ENCODE measurements at places on chromosomes 5 and 9.

DNA sequence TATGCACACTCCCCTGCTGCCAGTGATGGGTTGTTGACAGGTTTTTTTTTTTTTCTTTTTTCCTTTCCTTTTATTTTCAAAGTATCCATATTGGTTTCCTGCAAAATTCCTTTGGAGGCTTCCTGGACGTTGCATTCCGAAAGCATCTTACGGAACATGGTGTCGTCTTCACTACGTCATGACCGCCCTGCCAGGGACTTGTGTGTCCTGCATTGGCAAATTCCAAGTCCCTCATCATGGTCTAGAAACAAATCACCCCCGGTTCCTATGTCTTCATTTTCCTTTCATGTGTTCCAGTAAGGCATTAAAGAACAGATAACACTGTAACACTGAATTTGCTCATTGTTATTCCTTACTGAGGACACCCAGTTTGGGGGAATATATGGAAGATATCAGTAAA, 35.0 kb upstream of the ADAMTSL1 start:
- DNase-seq: no peak

- no peak for DNase-seq
Measured at GRCh38 chr5:83726912-83727311, 6.3 kb upstream of the HAPLN1 start.

- no peak for DNase-seq
Measured at GRCh38 chr9:127628758-127629467, 16.8 kb downstream of the STXBP1 start.

DNA sequence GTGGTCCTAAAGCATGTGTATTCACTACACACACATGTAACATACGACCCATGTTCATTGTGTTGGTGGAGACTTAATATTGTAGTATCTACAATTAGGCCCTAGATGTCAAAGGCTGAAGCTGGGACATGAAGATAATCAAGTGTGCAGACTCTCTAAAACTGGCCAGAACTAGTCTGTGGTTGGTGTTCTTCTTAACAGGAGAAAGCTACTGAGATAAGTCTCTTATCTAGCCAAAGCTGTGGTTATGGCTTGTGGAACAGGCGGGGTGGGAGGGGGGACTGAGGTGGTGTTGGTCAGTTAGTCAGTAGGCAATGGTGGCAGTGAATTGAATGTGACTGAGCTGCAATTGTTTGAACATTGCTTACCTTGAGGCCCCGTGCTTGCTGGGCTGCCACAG, 112.7 kb upstream of the SLC24A2 start:
- no peak for DNase-seq

DNA sequence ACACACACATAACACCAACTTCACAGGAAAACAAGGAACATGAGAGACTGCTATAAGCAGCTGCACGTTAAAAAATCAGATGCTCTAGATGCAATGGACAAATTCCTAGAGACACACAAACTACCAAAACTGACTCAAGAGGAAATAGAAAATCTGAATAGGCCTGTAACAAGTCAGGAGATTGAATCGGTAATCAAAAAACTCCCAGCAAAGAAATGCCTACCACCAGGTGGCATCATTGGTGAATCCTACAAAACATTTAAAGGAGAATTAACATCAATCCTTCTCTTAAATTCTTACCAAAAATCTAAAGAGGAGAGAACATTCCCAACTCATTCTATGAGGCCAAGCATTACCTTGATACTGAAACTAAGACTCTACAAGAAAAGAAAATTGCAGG, 54.9 kb downstream of the NDST1 start:
- no peak for DNase-seq

DNA sequence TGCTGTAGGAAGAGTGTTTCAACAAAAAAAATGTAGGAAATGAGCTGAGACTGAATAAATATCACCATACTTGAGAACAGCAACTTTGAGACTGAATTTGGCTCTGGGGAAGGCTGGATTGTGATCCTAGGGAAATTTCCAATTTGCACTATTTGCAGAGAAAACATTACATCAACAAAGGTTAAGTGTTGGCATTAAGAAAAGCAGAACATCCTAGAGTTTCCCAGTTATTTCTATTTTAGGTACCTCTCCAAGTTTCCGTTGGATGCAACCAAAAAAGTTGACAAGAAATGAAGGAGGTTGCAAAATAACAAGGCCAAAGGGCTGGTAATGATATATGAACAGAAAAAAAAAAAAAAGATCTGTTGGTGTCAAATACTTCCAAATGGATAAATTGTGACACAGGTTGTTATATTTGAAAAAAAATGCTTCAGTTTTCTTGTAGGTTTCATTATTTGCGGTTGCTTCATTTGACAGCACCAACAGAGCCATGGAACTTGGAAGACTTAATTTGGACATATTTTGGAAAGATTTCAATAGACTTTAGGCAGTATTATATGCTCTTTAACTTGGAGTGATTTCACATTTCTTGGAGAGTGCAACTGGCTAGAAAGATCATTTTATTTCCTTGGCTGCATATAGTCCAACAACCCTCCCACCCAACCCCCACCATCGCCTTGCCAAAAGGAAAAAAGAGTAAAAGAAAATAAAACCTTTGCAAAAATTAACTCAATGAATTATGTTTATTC, 230.8 kb downstream of the ZNF608 start:
- no peak for DNase-seq

GRCh38 chr5:107456281-107456715, 214.4 kb downstream of the EFNA5 start:
- DNase-seq: no peak

DNA sequence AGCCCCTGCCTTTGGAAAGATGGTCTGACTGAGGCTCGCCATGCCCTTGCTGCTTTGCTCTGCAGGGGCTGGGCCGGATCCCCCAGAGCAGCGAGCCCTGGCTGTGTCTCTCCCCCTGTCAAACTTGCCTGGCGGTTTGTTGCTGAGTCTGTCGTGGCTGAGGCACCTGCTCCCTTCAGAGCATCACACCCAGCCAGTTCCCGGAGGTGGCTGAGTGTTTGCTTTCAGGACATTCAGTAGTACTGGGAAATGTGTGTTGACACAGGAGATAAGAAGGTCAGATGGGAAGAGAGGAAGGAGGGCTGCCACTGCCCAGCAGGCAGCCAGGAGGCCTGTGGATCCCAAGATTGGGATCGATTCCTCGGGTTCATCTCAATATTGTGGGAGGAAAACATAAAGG, 62.9 kb downstream of the GADD45G start:
- no peak for DNase-seq

- DNase-seq: no peak
Measured at GRCh38 chr5:125719681-125720347, 703.4 kb upstream of the GRAMD2B start.

DNA sequence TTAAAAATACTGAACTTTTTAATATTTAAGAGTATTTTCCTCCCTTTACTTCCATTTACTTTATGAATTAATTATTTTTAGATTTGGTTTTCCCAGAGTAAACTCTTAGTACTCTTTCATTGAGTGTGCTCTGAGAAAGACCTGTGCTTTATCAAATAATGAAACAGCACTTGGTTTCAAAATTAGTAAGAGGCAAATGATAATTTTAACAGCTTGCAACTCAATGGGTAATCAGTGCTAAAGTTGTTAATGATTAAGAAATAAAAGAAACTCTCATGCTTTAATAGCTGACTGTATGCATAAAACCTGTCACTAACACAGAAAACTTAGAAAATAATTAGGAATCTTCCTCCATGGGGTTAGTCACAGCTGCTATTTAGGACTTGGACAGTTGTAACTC, 244.4 kb downstream of the RFX3 start:
- DNase-seq: no peak

DNA sequence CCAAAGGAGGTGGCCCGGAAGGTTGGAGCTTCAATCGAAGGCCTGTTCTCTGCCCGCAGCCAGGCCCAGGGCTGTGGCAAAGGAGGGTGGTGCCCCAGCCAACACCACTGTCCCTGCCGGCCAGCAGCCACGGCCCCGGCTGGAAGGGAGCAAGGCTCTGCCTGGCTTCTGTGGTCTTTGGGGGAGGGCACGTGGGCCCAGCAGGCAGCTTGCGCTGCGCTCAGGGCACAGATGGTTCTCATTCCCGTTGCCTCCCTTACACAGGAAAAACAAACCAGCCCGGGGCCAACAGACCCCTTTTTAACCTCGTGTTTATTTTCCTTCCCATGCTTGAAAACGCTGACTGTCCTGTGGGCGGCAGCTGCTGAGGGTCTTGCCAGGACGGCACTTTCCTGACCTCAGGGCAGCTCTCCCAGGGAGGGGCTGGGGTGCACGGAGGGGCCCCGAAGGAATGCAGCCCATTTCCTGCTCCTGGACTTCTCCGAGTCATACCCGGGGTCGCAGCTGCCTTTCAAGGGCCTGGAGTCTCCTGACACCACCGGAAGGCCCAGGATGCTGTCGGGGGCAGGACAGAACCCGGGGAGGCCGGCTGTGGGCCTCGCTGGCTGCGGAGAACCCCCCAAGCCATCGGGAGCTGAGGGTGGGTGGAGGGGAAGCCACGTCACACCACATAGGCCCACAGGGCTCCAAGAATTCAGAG, 1.1 kb upstream of the GPSM1 start:
- DNase-seq: no peak

DNA sequence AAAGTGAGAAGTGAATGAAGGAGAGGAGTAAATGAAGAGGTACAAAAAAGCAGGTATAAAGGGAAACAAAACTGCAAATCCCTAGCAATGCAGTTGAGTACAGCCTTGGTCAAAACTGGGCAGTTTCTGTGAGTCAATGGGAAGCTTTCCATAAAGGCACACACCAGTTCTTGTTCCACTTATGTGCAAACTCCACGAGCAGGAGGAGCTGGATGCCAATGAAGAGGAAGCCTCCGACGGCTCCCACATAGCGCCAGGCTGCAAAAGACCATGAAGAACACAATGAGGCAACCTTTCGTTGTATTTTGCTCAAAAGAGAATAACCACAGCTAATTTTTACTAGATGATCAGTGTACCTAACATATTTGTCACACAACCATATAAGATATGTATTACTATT, 81.1 kb downstream of the SERINC5 start:
- no peak for DNase-seq

- no peak for DNase-seq
Measured at GRCh38 chr5:93092349-93093105, 488.5 kb downstream of the NR2F1-AS1 start.

DNA sequence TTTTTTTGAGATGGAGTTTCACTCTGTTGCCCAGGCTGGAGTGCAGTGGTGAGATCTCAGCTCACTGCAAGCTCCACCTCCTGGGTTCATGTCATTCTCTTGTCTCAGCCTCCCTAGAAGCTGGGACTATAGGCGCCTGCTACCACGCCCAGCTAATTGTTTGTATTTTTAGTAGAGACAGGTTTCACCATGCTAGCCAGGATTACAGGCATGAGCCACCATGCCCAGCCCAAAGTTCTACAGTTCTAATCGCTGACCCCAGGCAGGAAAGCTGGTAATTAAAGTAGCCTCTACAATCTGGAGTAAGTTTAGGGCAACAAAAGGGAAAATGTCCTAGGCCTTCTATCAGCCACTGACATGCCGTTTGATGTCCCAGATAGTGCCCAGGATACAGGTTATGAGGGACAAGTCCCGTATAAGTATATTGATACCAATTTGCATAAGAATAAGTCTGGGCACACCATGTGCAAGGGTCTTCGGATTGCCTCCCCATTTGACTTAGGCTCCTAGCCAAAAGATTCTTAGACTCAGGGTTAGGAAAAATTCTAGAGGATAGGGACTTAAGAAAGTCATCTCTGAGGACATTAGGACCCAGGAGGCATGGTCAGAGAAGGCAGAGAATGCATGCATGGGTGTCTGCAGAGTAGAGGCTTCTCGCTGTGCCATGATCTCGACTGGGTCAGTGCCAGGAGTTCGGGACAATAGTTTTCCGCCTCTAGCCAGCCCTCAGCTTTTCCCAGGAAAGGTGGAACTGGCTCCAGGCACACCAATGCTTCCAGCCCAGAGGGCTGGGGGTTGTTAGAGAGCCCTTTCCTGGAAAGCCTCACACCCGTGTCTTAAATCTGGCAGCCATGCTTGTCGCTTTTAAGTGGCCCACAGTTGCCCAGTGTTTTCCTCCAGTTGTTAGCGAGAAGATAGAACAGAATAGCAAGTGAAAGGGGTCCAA, 1111.1 kb downstream of the TAF11L14 start:
- no peak for DNase-seq

DNA sequence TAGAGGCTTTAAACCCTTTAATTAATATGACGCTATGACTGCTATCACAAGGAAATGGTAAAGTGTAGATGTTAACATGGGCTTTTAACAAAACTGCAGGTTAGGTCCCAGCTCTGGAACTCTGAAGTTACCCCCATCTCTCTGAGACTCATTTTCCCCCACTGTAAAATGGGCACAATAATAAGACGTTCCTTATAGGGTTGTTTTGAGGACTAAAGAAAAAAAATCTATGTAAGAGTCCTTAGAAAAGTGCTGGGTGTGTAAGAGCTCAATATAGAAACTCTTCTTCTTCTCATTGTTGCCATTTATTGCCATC, 45.8 kb upstream of the STK32A start:
- DNase-seq: no peak

DNA sequence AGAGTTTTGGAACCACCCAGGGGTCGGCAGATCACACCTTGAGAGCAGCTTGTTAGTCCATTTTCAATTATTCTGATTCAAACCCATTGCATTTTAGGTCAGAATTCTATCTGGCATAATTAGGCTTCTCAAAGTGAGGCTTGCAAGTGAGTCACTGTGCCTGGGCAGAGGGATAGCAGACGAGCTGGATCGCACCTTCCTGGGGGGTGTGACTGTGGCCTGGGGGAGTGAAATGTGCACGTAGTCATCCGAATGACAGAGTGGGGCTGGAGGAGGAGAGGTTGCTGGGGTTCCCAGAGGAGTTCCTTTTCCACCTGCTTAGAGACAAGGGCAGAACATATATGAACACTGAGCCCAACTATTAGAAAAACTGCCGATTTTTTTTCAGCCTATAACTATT, 31.7 kb downstream of the SPACA9 start:
- DNase-seq: no peak

GRCh38 chr5:3024976-3025375, 273.5 kb upstream of the IRX2 start:
- DNase-seq: no peak

- no peak for DNase-seq
Measured at GRCh38 chr5:366541-367357, 45.2 kb downstream of the AHRR start.

DNA sequence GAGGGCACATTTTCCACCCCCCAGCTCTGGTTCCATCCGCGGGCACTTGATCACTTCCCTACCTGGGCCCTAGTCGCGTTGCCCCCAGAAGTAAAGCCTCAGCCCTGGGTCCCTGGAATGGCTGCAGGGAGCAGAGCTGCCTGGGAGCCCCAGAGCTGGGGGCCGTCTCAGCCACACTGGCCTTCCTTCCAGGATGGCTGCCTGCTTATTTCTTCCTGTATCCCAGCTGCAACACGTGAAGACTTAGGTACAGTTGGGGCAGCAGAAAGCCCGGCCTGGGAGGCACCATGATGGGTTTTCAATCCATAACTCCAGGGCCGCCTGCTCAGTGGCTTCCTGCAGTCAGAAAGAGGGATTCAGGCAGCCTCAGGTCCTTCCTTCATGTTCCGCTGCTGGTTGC, 232.3 kb downstream of the IRX2 start:
- DNase-seq: no peak

GRCh38 chr9:38347946-38348345, 44.6 kb upstream of the ALDH1B1 start:
- no peak for DNase-seq

Data from cortex of kidney (tissue), 1 donor.